Stimulated activated CD8-positive, alpha-beta memory T cell treated with anti-CD3 and anti-CD28 coated beads, Interleukin-4, amount 100 ng/mL, for 1 hour (primary cell): ENCODE measurements at places on chromosomes 11 and 22.
A peak's percentile ranks its signal among the peaks of the same experiment; 100 is the strongest.

GRCh38 chr11:26613759-26614158, 41.7 kb upstream of the MUC15 start:
- DNase-seq, result no peak

- DNase-seq, result no peak
Observed at GRCh38 chr11:17407575-17407974, 19.1 kb upstream of the KCNJ11 start.

- no peak for DNase-seq
Observed at GRCh38 chr22:43299736-43300135, 43.4 kb downstream of the SCUBE1 start.

DNA sequence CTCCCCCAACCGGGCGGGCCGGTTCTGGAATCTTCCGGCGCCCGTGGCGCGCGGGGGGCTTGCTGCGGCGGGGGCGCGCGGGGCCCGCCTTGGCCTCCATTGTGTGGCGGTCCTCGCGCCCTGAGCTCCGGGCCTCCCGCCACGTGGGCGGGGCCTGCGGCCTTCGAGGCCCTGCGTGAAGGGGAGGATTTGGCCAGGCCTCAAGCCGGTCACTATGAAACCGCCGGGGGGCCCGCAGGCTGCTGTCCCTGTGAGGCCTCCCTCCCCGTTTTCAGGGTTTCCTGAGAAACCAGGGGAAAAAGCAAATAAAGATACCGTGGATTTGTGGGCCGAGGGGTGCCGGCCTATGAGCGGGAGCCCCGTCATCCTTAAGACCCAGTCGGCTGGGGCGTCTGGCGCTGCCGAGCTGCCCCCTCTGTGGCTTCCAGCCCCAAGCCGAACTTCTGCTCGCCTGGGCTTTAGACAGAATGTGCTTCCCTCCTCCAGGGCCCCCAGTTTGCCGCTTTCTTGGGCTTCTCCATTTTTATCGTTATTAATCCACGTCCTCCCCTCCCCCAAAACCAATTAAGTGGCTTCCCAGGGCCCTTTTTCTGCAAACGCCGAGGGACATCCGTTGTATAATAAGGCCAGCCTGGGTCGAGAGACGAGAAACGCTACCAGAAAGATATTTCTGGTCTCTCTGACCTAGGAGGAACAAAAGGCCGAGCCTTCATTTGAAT, 602 bp downstream of the EWSR1 start:
- DNase-seq, result peak; percentile 18

- DNase-seq, result no peak
Observed at GRCh38 chr22:20965104-20965887, 1.8 kb upstream of the AIFM3 start.
